ENCODE measurements at places on chromosomes 3 and 15.

GRCh38 chr3:45497963-45498362 lies 96.6 kb upstream of the LIMD1 start:
- peak; percentile 56 for DNase-seq

- no peak for DNase-seq
Measured at GRCh38 chr15:85305050-85305449, 75.4 kb upstream of the AKAP13 start.

- DNase-seq = no peak
Measured at GRCh38 chr3:30302027-30302426, 304.4 kb upstream of the TGFBR2 start.

DNA sequence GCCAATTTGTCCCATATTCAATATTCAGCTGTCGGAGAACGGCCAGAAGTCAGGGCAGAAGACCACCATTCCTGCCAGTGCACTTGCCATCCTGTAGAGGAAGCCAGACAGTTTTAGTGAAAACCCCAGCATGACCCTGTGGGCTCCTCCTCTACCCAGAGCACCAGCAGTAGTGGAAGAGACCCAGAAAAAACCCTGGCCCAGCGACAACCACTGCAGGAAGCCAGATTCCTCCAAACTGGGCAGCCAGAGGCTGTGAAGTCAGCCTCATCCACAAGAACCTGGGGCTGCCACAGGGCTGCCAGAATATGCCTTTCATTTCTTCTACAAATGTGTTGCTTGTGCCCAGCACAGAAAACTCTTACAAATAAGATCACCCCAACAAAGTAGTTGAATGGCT lies 67.3 kb downstream of the HMCES start:
- no peak for DNase-seq

- DNase-seq = no peak
Measured at GRCh38 chr3:22039161-22039560, 288.2 kb upstream of the ZNF385D start.

- no peak for DNase-seq
Measured at GRCh38 chr3:41044523-41044922, 154.8 kb upstream of the CTNNB1 start.

GRCh38 chr3:32840086-32840841 lies 22.5 kb downstream of the TRIM71 start:
- no peak for DNase-seq

DNA sequence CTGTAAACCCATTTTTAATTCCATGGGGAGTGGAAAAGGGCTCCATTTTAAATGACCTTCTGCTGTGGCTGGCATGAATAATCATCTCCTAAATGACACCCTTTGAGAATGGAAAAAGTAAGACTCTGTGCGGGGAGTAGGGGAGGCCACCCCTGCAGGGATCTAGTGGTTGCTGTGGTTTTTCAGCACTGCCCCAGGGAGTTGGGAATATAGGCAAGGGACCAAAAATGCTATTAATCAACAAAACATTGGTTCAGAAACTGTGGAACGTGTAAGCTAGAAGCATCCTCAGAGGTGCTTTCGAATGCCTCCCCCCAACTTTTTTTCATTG lies 30.1 kb upstream of the ADAMTS7 start:
- no peak for DNase-seq

GRCh38 chr3:77195766-77196545 lies 156.1 kb downstream of the ROBO2 start:
- DNase-seq = no peak

GRCh38 chr3:156472684-156473083 lies 82.2 kb downstream of the SSR3 start:
- no peak for DNase-seq

GRCh38 chr15:74251131-74251811 lies 15.1 kb downstream of the CCDC33 start:
- DNase-seq = no peak

DNA sequence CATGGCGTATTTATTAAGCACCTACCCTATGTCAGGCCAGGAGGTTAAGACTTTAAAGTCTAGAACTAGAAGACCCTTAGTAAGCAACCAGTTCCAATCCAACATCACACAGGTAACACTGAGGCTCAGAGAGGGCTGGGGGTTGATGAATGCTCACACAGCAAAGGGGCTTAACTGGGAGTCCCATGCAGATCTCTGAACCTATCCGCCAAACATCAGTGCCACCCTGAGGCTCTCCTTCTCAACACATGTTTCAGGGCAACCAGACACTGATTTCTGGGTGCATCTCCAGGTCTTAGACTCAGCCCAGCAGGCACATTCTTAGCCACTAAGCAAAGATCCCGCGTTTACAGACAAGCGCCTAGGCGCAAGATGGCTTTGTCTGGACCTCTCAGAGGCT lies 92.0 kb upstream of the SLC6A11 start:
- DNase-seq = no peak

GRCh38 chr3:44114142-44114541 lies 127.5 kb upstream of the TOPAZ1 start:
- DNase-seq = peak; percentile 16
